Stomach (tissue), 19 donors: ENCODE measurements at places on chromosomes 3 and 15. TPM values are rescaled to one million over a fixed set of nuclear protein-coding genes. Genes with fewer than 3 reads are reported as not detected.

GRCh38 chr3:126355777-126356372 lies 1.3 kb downstream of the KLF15 start:
- peak; percentile 96 for DNase-seq
- peak overlapping the region; percentile 68 for H3K4me3 ChIP-seq

- H3K4me3 ChIP-seq, result no peak overlapping the region
- no peaks in the 10 kb centered on the region for H3K4me1 ChIP-seq
- no peak for DNase-seq
- H3K27me3 ChIP-seq, result no peaks in the 10 kb centered on the region
- H3K27ac ChIP-seq, result no peak overlapping the region
These were observed 733.5 kb downstream of the NTRK3 start for GRCh38 chr15:87522997-87523396.

The TIMP4 gene
- 3.6 TPM for total RNA-seq

The SKOR1 gene
- 0.14 TPM for total RNA-seq
